ENCODE measurements at places on chromosomes 2 and 18. TPM values are rescaled to one million over a fixed set of nuclear protein-coding genes. Genes with fewer than 3 reads are reported as not detected.

LBX2 gene
- 0.36 TPM for total RNA-seq

AP1S3 gene
- 1.8 TPM for total RNA-seq

LGALSL gene
- total RNA-seq: 1.0 TPM

ABCA12 gene
- total RNA-seq: not detected

SLC4A3 gene
- not detected for total RNA-seq

RGPD3 gene
- total RNA-seq: not detected

Measured in activated naive CD4-positive, alpha-beta T cell treated with anti-CD3 and anti-CD28 coated beads, Interleukin-2, amount 50 U/mL, for 72 hours (primary cell).